ENCODE measurements at places on chromosomes 12 and 14. TPM values are rescaled to one million over a fixed set of nuclear protein-coding genes. Genes with fewer than 3 reads are reported as not detected.

- DNase-seq: no peak
These were observed 108.5 kb upstream of the CNTN1 start for GRCh38 chr12:40583743-40584142.

FANCM gene
- 6.5 TPM for total RNA-seq

- no peak for DNase-seq
These were observed 85.7 kb downstream of the KIF26A start for GRCh38 chr14:104224131-104224505.

GRCh38 chr12:22627371-22627770, 2.4 kb downstream of the ETNK1 start:
- no peak for DNase-seq

CLEC2A gene
- total RNA-seq: not detected

DNA sequence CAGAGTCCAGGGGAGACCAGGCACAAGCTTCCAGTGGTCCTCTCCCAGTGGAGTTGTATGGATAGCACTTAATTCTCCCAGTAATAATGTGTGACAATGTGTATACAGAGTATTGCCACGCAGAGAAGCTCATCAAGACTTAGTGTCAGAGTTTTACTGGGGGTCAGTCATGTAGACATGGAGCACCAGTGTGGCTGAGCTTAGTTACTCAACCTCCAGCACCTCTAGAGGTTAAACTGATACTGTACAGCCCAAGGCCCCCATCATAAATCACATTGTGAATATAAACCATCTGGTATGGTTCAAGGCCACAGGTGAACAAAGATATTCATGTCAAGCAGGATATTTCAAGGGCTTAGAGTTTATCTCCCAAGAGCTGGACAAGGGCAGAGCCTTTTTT, 378.1 kb upstream of the TMPO start:
- no peak for DNase-seq

DNA sequence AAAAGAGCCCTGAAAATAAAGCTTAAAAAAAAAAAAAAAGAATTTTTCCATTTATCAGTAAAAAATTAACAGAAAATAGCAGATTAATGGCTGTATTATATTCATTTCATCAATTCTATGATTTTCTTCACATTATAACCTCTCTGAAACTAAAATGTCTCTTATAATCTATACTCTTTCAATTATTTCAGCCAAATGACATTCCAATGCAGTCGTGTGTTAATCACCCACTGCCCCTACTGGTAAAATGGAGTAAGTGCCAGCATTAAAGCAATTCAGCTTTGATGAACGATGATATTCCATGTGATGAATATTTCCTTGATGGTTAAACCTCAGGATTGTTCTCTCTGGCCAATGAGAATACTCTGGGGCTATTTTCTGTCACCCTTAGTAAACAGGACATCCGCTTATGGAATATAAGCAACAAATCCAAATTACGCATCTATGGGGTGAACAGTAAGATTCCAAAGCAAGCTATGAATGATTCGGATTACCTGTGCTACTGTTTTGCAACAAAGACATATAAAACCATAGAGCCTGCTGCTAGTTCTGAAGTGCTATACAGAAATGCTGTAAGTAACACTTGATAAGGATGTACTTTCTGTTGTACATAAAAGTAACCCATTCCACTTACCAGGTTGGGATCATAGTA, 20.3 kb upstream of the SYCP3 start:
- DNase-seq: no peak

DNA sequence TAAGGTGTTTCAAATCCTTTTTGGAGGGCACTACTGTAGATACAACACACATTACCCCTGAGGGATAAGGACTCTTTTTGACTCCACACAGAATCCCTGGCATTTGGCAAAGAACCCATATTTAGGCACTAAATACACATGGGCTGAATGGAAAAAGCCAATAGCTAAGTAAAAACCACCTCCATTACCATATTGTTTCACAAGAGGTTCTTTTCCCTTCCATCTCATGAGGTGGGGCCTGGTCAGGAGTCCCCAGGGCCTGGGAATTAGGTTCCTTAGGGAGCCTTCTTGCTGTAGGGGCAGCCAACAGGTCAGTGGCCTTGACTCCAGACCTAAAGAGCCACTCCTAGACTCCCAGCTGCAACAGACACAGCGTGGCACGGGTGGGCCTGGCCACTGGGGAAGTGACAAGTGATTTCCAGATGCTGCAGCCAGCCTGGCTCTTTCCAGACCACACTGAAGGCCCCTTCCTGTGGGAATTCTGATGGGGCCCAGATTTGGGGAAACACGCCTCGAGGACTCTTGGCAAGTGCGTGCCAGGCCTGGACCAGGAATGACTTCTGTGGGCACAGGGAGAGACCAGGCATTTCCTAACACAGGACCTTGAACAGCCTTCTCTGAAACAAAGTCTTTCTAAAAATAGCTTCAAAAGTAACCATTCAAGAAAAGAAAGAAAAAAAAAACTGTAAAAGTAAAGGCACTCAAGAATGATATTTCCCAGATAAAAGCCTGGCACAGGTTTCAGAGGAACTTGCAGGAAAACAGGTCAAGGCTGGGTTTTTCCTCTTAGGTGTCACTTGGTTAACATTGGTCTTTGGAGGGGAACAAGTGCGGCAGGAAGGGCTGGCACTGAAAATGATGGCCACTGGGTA, 18.1 kb downstream of the SSH1 start:
- peak; percentile 32 for DNase-seq

DNA sequence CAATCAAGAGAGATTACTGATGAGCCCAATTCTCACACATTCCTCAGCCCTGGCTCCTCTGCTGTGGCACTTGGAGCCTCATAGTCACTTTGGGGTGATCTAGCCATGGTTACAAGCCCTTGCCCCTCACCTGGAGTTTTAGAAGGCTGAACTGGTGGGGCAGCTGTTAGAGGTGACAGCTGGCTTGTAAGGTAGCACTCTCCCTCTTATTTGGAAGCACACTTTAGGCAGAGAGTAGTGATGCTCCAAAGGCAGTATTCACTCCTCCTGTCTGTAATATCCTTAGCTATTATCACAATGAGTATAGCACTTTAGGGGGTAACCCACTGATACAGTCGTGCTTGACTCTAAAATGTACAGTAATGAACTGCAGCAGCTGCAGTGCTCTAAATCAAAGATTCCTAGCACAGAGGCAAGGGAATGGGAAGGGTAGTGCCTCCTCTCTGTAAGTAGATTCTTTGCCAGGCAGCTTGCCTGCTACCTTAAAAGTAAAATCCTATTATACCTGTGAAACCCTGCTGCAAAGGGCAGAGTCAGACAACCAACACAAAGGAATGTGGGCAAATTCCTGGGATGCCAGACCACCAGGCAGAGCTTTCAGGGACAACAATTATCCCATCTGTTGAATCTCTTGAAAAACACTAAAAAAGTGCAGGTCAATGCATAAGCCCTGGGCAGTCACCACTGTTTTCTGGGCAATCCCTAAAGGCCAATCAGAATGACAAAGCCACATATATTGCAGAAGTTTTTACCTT, 336.3 kb downstream of the NOVA1 start:
- DNase-seq: no peak

DNA sequence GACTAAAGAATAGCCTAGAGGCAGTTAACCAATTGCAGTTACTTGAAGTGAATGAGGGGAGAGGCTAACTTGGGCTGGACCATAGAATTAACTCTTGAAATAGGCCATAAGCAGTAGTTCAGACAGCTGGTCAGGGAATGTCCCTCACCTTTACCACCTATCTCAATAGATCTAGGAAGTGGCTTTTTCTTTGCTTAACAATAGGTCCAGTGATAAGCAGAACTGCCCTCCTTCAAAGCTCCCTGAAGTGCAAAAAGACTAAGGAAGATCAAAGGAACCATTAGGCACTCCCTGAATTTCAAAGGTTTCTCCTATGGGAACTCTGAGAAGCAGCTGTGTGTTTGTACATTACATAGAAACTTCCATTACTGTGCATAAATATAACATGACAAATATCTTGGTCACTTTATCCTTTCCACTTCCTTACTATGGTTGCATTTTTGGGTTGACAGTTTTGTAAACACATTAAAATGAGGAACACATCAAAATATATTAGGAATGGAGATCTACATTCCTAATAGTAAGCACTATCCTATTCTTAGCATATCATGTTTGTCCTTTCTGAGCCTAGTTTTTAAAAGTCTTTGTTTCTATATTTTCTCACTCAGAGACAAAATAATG, 7.2 kb upstream of the NAA30 start:
- no peak for DNase-seq

SERPINA4 gene
- not detected for total RNA-seq

TSHR gene
- not detected for total RNA-seq
